Amniotic epithelial cell (primary cell): ENCODE measurements at places on chromosomes 12 and 14.

- no peak for DNase-seq
Observed at GRCh38 chr14:43135877-43136411, 1371.1 kb downstream of the FSCB start.

- DNase-seq: peak; percentile 21
Observed at GRCh38 chr12:81492131-81492720, 266.9 kb downstream of the PPFIA2 start.

DNA sequence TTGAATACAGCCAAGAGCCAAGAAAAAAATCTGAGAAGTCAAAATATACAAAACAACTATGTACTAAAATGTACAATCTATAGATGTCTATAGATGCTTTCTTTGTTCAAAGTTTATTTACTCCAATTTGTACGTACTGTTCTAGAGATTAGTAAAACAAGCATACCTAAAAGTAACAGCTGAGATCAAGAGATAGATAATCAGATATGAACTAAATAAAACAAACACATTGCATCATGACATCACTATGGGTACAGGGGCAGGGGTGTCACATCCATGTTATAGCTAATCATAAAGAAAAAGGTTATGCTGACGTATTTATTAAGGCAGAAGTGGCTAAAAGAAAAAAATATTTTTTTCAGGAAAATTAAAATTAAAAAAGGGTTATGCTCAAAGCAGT, 72.0 kb upstream of the BBS10 start:
- no peak for DNase-seq

DNA sequence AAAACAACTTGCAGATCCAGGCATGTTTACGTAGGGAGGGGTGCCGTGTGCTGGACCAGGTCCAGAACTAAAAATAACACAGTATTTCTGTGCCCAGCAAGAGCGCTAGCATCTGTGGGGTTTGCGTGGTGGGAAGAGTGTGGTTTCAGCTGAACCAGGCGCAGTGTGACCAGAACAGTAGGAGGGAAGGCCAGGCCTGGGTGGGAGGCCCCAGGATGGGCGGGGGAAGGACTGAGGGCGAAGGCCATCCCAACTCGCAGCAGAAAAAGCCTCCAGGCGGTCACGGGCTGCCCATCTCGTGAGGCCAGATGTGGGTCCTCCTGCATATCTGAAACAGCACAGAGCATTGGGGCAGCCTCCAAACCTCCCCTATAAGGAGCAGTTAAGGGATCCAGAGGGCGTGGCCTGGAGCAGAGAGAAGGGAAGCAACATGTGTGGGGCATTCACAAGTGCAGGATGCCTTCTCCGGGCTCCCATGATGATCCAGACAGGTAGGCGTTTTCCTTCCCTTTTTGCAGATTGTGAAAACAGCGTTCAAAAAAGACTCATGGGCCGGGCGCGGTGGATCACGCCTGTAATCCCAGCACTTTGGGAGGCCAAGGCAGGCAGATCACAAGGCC, 17.8 kb upstream of the CD9 start:
- peak; percentile 80 for DNase-seq

DNA sequence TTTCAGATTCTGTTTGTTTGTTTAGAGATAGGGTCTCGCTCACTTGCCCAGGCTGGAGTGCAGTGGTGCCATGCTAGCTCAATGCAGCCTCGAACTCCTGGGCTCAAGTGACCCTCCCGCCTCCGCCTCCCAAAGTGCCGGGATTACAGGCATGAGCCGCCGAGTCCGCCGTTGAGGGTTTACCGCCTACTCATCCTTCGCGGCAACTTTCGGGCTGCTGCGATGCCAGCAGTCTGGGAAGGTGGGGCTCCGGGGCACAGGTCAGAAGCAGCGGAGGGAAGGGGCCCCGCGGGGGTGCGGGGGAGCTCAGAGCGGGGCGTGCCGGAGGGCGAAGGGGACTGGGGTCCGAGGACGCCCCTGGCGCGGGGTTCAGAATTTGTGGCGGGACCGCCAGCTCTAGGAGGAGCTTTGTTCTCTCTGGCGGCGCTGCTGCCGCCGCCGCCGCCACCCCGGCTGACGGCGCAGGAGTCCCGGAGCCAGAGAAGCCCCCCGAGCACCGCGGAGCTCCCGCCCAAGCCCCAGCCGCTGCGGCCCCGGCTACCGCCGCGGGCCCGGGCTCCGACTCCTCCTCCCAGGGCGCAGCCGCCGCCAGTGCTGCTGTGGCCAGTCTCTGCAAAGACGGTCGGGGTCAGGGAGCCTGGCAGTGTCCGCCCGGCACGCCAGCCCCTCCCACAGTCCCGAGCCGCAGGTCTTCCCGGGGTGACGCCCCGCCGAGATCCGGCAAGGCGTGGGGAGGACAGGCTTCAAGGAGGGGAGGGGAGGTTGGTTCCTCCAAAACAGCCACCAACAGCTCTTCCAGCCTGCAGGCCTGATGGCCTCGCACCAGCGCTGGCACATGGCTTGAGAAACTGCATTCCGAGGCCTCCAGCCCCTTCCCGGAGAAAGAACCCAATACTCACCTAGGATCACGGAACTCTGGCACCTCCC, 10.9 kb upstream of the KRT77 start:
- no peak for DNase-seq

- DNase-seq: no peak
Observed at GRCh38 chr14:60773558-60773957, 39.0 kb downstream of the MNAT1 start.

- no peak for DNase-seq
Observed at GRCh38 chr12:98387444-98387843, 127.9 kb upstream of the TMPO start.

DNA sequence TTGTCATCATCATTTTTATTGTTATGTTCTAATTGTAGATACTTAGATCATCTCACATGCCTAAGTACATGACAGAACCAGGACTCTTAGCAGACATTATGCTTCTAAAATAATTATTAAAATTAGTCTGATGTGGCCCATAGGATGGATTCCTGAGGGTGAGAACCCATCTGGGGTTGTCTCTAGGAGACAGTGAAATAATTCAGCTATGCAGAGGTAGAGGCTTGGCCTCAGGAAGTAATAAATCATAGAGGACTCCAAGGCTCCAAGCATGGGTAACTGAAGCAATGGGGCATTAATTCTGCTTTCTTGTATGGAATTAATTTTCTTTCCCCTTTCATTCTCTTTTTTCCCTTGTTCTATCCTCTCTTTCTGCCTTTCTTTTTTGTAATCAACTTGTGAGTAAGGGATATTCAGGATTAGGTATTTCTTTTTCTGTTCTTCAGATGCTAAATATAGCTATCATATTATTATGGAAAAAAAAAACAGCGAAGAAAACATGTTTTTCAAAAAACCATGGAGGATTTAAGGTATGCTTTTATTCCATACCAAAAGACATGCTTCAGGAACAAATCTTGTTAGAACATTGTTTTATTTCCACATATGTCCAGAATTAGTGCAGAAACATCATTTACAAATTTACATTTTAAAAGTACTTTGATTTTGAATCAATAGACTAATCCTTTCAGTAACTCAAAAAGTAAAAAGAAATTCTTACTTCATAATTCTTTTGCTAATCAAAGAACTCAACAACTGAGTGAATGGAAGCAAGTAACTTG, 263.2 kb downstream of the TRHDE start:
- DNase-seq: no peak

DNA sequence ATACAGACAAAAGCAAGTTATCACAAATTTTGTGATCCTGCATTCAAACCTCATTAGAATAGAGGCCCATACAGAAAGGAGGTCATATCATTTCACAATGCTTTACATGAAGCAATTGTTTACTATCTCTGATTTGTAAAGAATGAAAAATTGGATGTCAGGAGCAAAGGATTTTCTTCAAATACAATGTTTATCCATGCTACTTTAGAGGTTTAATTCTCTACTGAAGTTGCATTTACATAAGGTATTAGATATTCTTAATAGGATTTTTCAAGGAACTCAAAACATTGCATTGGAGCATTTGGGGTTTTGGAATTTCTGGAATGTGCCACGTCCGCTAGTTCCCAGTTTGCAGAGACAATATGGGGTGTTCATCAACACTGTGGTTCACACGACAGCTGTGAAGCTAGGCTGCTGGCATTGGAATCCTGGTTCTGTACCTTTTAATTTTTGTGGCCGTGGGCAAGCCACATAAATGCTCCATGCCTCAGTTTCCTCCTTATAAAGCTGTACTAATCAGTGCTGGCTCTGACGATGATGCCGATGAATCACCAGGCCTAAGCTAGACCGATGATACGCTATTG, 174.8 kb downstream of the APAF1 start:
- DNase-seq: peak; percentile 15

DNA sequence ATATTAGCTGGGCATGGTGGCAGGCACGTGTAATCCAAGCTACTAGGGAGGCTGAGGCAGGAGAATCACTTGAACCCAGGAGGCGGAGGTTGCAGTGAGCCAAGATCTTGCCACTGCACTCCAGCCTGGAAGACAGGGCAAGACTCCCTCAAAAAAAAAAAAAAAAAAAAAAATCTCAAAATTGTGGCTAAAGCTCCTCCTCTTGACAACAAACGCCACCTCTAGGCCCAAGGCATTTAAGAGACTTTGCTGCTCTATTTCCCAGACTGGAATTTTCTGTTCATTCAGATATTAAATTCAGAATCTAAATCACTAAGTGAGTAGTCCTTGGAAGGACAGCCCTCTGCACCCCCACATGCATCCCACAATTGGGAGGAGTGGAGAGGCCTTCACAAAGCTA, 1.4 kb downstream of the ZFYVE1 start:
- DNase-seq: no peak

- peak; percentile 29 for DNase-seq
Observed at GRCh38 chr12:102740141-102740955, 176.7 kb downstream of the PAH start.

- peak; percentile 74 for DNase-seq
Observed at GRCh38 chr14:93946541-93947090, 19.5 kb downstream of the FAM181A start.

DNA sequence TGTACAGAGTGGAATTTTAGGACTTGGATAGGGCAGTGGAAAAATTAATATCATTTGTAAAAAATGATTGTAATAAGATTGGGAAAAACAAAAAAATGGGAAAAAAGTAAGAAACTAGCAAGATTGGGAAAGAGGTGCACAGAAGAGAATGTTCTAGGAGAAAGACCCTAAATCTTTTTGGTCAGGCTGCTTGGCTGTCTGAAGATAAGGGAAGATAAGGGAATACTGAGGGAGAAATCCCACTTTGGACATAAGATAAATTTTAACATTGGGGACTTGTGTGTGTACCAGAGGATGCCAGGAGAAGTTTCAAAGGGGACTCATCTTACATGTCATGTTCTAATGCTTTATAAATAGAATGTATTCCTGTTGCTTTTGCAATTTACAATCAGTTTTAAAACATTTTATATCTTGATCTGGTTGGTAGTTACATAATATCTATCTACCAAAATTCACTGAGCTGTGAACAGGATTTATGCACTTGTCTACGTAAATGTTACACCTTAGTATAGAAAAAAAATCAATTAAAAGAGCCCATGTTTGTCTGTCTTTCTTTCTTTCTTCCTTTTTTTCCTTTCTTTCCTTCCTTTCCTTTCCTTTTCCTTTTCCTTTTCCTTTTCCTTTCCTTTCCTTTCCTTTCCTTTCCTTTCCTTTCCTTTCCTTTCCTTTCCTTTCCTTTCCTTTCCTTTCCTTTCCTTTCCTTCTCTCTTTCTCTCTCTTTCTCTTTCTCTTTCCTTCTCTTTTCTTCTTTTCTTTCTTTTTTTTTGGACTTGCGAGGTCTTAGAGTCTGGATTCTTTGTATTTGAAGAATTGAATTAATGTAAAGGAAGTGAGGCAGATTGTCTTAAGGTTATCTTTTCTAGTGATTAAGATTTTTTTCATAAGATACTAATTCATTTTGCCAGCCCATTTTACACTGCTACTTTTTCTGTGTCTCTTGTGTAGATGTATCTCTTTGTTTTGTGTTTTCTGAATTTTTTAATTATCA, 66.1 kb downstream of the KTN1 start:
- DNase-seq: peak; percentile 51

DNA sequence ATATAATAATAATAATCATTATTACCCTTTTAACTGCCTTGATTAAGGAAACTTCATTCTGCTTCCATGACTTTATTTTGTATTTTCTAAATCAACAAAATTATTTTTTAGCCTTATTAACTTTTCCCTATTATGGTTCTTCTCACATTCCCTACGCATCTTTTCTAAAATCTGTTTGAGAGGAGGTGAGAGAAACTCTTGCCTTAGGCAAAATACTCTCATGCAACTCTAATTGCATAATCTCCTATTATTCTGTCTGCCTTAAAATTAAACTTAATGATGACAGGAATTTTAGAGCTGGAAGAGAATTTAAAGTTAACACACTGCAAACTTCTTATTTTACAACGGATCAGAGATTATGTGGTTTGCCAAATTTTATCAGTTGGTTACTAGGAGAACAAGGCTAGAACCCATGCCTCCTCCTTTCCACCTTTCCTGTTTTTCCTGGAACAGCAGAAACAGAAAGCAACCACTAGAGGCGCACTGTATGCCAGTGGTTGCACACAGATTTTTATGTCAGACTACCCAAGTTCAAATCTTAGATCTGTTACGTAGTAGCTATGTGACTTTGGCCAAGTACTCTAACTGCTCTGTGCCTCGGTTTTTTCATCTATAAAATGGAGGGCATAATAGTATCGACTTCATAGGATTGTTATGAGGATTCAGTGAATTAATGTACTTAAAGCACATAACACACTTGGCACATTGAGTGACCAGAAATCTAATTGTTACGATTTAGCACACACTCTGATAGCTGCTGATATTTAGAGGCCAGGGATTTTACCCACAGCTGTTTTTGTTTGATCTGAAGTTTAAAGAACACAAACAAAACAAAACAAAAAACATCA, 4.3 kb upstream of the BRMS1L start:
- peak; percentile 46 for DNase-seq
